ENCODE measurements at places on chromosomes 5 and 9.

- no peak for DNase-seq
Observed at GRCh38 chr5:55031492-55031891, 7.4 kb downstream of the GZMK start.

- DNase-seq = no peak
Observed at GRCh38 chr5:66213533-66213932, 69.4 kb downstream of the SREK1 start.

- DNase-seq = no peak
Observed at GRCh38 chr9:134315716-134316448, 10.4 kb upstream of the RXRA start.

- no peak for DNase-seq
Observed at GRCh38 chr5:123207852-123208251, 118.8 kb downstream of the PRDM6 start.

DNA sequence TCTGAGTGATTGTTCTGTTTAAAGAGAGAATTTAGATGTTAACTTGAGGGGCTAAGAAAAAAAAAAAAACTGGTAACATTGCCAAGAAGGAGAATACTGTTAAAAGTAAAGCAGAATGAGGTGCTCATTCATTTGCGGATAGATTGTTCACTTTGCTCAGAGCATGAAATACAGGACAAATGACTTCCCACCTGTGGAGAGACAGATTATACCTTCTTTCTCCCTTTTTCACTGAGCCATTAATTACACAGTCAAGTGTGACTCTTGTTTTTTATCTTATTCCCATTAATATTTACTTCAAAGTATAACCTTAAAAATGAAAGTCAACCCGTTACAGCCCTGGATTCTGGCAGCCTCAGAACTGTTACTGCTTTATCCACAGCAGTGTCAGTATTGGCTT is 264.5 kb downstream of the TAF11L14 start:
- DNase-seq = no peak

DNA sequence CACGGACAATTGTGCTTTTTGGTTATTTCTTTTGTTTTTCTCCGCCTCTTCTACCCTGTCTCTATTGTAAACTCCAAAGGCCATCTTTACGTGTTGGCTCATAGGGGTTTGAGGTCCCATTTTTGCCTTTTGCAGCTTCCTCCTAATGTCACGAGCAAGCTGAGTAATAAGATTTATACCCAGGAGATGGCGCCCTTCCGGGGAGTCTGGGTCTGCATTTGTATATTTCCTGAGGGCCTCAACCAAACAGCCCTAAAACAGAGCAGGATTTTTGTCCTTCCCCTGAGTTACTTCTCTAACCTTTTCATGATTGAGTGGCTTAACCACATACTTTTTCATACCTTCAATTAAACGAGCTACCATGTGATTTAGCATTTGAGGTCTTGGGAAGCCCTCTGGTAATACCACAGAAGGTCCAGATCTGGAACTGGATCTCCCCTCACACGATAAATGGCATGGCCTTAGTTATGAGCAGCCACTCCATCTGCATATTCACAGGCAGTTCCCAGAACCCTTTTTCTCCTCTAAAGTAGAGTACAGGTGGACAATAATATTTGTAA is 11.2 kb upstream of the CFAP95 start:
- peak; percentile 9 for DNase-seq

DNA sequence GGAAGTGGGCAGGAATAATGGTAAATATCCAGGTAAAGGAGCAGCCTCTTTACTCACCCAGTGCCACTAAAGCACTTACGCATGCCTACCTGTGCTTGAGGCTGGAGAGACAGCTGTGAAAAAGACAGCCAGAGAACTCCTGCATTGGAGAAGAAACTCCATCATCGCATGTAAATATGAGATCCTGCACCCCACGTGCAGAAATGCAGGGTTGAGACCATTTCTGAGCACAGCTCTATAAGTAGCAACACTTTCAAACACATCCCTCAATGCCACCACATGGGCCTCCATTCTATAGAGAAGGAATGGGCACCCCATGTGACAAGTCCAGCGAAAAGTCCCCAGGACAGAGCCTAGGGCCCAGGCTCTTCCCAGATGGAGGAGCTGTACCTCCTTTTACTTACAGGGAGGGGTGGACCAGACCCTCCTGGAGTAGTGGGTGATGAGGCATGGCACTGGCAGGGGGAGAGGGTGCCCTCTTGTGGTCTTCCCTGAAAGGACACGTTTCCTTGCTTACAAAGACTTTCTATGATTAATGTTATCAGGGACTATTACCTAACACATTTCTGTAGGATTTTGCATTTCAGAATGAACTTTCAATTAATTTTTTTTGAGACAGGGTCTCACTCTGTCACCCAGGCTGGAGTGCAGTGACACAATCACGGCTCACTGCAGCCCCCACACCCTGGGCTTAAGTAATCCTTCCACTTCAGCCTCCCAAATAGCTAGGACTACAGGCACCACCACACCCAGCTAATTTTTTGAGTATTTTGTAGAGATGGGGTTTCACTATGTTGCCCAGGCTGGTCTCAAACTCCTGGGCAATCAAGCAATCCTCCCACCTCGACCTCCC is 55.3 kb upstream of the IL17B start:
- DNase-seq = peak; percentile 40

DNA sequence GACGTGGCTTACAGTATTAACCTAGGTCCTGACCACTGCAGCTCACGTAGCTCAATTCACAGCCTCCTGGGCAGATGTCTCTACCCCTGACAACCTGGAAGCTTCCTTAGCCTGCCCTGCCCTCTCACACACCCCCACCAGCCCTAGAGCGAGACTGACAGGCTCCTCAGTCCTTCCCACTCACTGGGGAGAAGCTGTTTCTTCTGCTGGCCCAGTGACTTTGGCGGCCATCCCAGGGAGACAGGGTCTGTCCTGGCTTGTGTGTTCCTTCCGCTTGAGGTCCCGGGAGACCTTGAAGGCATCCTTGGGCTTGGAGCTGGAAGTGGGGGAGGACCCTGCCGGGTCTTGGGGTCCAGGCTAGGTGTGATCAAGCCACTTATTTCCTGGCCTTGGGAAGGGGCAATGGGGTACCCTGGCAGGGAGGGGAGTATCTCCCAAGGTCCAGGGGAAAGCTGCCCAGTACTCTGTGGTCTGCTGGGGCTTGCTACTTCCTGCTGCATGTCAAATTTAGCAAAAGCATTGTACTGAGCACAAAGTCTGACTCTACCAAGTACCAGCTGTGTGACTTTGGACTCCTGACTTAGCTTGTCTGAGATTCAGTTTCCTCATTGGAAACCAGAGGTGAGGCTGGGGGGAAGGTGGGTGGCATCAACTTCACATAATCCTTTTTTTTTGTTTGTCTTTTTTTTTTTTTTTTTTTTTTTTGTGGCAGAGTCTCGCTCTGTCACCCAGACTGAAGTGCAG is 1.9 kb downstream of the MIGA2 start:
- DNase-seq = no peak

- DNase-seq = no peak
Observed at GRCh38 chr9:11618241-11618805, 1005.5 kb upstream of the PTPRD start.

DNA sequence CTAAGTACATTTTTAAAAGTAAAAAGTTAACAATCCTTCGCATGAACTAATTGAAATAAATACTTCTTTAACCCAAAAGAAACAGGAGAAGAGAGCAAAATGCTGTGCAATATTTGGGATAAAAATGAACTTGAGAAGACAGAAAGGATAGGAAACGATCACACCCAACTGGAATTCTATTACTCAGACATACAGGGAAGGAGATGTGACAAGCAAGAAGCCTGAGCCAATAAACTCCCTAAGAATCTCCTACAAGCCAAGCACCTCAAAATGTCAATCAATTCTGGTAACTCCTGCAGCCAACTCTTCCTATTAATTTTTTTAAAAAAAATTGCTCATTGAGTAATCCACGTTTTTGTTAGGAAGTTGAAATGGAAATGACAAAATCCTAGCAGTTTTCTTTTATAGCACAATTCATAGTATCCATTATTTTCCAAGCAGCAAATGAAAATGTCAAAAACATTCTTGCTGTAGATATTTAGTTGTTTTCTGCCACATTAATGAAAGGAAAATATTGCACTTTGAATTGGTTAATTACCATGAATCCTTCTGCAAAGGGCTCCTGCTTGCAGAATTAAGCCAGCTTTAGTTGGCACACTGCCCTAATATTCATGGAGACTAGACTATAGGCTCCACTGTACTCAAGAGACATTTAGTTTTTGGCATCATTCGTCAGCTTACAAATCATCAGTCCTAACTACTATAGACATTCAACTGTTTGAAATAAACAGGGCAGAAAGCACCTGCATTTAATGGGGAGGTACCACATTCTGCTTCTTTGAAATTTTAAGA is 89.0 kb downstream of the RFX3 start:
- DNase-seq = no peak

DNA sequence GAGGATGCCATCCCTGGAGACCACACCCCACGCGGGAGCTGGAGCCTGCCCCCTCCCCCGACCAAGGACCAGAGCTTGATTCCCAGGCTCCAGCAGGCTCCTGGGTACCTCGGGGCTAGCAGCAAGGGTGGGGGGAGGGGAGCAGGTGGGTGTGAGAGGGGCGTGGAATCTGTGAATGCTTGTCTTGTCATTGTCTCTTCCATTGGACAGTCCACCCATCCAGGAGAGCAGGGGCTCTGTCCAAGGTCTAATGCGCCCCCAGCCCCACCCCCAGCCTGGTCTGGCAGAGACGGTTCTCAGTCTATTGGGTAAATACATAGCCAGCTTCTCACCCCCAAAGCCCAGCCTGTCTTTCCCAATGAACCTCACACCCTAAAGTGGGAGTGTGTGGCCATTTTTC is 22.8 kb downstream of the URM1 start:
- no peak for DNase-seq

DNA sequence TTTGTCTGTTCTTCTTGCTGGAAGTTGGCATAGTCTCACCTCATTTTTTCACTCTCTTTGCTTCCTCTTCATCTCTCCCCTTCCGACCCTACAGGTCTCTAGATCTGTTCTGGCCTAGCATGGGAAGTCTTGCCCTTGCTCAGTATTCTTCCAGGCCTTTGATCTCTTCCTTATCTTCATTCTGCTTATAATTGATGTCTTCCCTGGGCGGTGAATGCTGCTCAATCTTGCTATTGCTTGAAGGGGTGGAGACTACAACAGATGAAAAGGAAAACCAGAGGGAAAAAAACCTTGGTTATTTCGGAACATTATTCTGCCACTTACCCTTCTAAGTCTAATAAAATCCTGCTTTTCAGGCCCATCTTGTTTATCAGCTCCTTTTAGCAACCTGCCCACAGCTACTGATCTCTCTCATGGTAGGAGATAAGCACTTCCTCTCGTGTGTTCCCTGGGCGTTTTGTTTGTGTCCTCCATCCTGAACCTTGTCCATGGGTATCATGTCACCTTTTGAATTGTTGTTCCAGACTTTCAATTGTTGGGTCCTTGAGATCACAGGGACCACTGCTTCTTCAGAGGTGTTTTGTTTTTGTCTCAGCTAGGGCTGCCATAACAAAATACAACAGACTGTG is 375.6 kb downstream of the ADGRV1 start:
- no peak for DNase-seq

GRCh38 chr5:86030753-86031152 is 587.0 kb upstream of the COX7C start:
- DNase-seq = no peak

DNA sequence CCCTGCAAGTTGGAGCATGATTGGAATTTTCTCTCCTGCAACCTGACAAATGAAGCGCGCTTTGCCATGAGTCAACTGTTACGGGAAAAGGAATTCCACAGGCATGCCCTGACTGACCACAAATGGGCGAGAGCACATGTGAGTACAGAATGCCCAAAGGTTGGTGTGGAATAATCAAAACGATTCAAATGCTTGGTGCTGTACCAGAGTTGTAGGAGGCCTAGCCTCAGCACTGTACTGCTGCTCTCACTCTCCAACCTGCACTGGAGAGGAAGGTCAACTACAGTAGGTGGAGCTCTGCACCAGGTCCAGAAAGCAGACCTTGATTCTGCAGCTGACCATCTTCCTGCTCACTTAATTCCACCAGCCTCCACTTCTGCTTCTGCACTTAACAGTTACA is 406.9 kb upstream of the ACTBL2 start:
- no peak for DNase-seq

- no peak for DNase-seq
Observed at GRCh38 chr9:88092797-88093331, 45.4 kb downstream of the SPATA31C2 start.

DNA sequence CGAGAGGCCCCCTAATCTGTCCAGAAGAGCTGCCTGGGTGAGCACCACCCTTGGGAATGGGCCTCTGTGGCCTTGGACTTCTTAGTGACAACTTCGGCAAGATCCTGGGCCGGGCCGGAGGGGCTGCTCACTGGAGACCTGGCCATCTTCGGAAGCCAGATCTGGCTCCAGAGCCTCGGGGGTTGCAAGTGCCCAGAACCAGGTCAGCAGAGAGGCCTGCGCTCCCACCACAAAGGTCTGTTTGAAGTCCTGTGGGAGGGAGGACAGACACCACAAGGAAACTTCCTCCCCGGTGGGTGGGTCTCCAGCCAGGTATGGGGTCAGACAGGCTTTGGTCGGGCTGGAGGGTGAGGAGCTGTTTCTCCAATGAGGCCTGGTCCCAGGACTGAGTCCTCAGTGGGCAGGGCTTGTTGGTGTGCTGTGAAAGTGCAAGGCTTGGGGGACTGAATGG is 86.1 kb downstream of the DAB2IP start:
- no peak for DNase-seq

DNA sequence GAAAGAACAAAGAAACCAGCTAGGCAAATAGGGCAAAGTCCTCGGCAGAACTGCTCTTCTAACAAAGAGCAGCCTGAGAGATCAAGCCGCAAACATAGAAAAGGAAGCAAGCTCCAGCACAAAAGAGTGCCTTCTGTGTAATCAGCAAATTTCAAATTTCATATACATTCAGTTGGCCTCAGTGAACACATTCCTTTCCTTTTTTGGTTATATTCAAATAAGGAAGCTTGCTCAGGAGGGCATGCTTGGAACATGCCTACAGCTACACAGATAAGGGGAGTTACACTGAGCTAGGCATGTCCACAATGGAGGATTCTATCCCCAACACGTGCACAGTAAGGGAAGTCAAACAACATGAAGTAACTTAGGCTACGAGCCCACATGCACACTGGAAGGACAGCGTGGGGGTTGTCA is 23.4 kb downstream of the IL33 start:
- no peak for DNase-seq

DNA sequence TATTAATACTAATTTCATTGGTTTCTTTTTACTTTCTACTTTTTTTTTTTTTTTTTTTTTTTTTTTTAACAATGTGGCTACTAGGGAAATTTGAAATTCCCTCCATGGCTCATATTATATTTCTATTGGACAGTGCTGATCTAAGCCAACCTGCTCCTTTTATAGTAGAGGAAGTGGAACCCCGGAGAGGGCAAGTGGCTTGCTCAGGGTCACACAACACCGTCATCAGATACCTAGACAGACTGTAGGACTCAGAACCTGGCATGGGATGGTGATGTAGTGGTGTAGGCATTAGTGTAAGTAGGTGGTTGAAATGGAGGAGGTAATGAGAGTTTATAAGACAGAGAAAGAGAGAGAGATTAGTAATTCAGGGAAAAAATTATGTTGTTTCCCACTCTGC is 10.8 kb downstream of the ZNF618 start:
- peak; percentile 21 for DNase-seq
